CD4-positive, alpha-beta T cell treated with Interleukin-15 for 1 hour (primary cell): ENCODE measurements at places on chromosomes 1 and 21.
A peak's percentile ranks its signal among the peaks of the same experiment; 100 is the strongest.

GRCh38 chr1:3472906-3473305, 18.4 kb downstream of the ARHGEF16 start:
- no peak for DNase-seq

DNA sequence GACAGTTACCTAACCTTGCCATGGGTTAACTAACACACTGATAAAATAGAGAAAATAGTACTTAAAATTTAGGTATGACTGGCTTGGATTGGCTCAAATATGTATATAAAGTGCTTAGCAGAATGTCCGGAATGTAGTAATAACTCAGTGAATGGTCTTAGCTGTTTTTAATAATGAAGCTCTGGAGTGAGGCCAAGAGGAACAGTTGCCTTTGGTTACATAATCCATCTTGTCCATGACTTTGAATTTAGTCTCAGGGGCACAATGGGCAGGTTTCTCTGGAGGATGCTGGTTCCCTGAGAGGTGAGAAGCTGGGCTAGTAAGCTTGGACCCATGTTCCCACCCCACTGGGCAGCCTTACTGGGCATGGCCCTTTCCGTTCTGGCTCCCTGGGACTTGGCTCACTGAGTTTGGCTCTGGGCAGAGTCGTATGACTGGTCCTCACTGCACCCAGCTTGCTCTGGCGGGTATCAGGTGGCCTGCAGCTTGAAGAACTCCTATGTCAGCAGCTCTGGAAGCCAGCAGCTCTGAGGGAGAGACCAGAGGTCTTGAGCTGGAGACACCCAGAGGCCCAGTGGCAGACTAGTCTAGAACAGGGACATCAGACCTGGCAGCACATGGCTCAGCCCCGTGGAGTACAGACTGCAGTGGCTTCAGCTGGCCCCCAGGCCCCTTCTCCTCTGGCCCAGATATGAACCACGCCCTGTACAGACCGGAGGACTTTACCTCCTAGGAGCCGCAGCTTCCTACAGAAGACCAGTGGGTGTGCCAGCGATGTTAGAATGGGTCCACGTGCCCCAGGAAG, 40.4 kb downstream of the TENT5C start:
- no peak for DNase-seq

DNA sequence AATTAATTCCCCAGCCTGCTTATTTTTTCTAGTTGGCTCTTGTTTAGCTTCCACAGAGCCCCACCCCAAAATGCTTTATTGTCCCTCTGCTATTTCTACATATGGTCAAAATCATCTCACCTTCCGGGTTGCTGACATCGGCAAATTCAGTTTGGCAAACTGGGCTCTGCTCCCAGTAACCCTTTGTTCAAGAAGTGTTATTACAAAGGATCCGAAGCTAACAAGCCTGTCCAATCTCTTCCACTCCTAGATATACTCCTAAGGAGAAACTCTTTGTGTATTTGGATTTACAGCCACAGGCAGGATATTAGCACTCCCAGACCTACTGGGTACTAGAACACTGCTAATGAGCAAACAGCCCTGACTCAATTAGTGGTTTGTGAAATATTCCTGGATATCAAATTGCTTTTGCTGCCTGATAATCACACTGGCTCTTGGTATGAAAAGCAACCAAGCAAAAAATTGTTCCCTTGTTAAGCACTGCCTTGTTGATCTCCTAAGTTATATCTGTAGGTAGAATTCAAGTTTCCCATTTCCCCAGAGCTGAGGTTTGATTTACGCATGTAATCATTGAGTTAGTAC, 4.0 kb downstream of the JUN start:
- DNase-seq = peak; percentile 50

DNA sequence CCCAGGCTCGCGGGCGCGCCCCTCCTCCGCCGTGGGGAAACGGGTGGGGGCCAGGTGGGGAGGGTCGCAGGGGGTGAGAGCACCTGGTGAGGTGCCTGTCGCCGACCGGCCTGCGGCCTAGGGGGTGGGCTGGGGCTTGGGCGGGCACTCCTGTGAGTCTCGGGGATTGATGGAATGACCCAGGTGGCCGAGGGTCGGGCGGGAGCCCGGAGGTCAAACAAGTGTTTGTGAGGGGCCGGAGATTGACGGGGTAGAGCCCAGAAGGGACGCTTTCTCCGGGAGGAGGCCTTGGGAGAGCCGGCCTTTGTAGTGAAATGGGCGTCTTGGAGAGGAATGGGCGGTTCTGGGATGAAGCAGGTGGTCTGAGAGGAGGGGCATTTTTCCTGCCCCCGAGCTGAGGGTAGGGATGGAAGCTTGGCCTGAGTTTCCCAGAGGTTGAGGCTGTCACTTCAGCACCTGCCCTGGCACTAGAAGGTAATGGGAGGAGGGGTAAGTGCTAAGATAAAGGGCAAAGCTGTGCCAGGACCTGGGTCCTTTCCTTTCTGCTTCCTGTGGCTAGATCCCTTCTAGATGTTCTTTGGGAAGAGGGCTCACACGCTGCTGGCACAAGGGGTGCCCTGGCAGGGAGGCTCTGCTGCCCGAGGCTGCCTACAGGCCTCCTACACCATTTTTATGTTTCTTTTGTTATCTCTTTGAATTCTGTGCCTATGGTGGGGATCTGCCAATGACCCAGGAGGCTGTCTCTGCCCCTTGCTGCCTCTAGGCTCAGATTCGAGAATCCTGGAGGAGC, 56.1 kb downstream of the NDUFS5 start:
- DNase-seq = no peak

DNA sequence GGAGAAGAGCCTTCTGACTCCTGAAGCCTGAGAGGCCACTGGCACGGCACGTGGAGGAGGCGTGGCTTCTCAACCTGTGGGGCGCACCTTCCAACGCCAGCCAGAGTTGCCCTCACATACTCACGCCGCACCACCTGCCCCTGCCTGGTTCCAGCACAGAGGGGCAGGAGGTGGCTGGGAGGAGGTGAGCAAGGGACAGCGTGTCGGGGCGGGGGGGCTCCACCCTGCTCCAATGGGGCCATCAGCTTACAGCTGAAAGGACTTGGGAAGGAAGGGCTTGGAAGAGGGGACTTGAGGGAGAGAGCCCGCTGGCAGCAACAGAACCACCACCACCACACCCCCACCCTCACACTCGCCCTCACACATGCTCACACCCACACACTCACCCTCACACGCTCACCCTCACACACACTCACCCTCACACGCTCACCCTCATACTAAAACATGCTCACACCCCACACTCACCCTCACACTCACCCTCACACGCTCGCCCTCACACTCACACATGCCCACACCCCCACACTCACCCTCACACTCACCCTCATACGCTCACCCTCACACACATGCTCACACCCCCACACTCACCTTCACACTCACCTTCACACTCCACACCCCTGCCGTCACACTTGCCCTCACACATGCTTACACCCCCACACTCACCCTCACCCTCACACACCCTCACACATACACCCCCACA, 41.6 kb upstream of the EDN2 start:
- DNase-seq = no peak

GRCh38 chr21:27572696-27573095, 605.8 kb upstream of the ADAMTS5 start:
- no peak for DNase-seq

DNA sequence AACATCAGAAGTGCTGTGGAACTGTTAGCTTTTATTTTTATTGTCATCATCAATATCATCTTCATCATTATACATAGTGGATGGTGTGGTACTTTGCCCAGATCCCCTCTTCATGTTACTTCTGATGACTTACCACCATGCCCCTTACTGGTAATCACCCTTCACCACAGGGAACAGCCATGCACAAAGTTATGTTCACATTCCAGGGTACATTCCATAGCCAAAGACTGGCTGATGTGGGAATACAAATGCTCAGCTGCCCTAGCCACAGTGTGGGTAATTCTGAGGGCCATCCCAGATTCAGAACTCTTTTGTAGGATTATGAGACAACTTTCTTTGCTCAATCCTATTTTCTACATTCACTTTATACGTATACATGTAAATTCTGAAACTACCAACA, 691.3 kb upstream of the CXADR start:
- no peak for DNase-seq

GRCh38 chr1:56135069-56135863, 444.1 kb downstream of the PLPP3 start:
- DNase-seq = no peak

DNA sequence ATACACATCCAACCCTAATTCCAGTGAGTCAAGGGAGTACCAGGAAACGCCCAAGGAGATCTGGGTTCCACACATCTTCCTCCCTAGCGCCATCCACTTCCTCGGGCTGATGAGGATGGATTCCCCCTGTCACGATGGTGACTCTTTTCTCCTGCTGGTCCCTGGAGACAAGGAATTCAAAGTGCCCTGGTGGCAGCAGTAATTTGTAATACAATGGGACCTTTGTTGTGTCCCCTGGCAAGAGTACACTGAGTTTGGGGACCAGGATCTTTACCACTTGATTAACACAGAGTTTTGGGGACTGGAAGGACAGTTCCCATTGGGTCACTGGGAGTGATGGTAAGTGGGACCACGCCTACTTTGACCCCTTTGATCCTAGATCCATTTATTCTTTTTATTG, 9.4 kb upstream of the JAK1 start:
- no peak for DNase-seq
